ENCODE measurements at places on chromosomes 4 and X.

DNA sequence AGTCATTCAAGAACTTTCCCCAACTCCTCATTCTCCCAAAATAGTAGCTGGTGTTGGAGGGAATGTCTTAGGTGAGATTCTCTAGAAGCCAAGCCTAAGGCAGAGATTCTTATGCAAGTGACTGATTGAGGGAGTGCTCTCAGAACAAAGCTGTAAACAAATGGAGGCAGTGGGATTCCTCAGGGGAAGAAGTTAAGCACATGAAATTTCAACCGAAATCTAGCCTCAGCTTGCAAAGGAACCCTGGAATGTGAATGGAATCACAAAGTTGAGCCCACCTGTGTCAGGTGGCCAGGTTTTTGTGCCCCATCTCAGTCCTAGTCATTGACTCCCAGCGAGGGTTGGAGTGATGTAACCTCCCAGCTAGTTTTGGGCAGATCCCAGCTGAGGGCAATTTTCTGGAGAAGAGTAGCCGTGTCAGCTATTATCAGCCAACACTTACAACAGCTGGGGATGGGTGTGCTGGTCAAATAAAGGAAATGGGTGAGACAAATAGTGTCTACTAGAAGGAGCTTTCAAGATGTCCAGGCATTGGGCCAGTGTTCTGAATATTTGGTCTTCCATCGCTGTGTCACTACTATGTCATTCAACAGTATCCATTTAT, 29.7 kb upstream of the FGF2 start:
- no peak for DNase-seq

DNA sequence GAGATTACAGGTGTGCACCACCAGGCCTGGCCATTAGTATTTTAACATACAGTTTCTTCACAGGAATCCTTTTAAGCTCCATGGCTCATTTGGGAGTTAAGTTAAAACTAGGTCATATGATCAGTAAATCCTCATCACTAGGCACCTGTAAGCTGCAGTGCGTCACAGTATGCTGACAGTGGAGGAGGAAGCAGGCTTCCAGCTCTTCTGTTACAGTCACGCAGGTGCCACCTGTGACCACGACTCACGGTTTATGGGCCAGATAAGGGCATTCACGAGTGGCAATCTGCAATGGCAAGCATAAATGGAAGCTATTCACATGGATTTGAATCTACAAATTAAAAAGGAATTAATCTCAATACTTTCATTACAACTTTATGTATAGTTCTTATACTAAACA, 129.4 kb upstream of the BCOR start:
- DNase-seq = no peak

- DNase-seq = no peak
Measured at GRCh38 chrX:51899741-51900140, 6.3 kb downstream of the MAGED1 start.

- DNase-seq = no peak
Measured at GRCh38 chr4:9976293-9976692, 45.0 kb downstream of the SLC2A9 start.

DNA sequence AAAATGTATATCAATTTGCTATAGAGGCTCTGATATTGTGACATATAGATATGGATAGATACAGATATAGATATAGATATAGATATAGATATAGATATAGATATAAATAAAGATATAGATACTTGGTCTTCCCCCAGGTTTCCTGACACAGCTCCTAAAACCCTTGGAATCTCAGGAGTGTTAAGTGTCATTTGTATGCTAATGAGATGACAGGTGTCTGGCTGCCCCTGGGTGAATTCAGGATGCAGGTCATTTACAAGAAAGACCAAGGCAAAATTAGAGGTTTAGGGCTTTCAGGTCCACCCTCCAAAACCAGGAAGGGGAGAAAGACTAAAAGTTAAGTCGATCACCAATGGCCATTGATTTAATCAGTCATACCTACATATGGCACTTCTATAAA, 1034.8 kb downstream of the PDHA2 start:
- no peak for DNase-seq

GRCh38 chrX:19129694-19130093, 7.4 kb upstream of the ADGRG2 start:
- DNase-seq = no peak

- peak; percentile 66 for DNase-seq
Measured at GRCh38 chr4:83109480-83110222, 4.9 kb downstream of the PLAC8 start.

DNA sequence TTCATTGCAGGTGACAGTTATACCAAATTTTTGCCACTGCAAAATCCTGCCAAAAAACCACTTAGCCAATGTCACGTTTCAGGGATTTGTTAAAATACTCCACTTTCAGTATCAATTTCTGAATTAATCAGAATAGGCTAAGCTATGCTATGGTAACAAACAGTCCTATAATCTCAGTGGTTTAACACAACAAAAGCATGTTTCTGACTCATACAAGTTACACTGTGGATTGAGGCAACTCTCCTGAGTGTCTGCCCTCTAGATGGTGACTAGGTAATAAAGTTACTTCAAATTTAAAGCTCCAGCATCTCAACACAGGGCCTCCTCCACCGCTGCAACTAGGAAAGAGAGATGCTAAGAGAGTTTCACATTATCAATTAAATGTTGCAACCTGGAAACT, 23.0 kb upstream of the RADX start:
- DNase-seq = no peak

DNA sequence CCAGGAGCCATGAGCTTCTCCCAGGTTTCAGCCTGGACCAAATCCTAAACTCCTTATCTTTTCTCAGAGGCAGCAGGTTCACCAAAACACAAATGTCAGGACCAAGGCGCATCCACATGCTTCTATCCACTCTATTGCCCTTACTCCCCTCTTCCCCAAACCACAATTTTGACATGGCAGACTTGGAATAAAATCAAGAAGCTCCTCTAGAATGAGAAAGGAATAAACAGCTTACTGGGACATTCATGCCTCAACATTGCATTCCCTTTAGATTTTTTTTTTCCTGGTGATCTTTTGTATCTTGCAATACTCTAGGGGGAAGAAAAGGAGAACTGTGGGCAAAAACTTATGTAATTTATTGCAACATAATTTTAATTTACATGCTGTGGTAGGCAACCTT, 119.1 kb downstream of the TSPAN5 start:
- no peak for DNase-seq

GRCh38 chrX:46637938-46638337, 64.4 kb downstream of the CHST7 start:
- DNase-seq = no peak

DNA sequence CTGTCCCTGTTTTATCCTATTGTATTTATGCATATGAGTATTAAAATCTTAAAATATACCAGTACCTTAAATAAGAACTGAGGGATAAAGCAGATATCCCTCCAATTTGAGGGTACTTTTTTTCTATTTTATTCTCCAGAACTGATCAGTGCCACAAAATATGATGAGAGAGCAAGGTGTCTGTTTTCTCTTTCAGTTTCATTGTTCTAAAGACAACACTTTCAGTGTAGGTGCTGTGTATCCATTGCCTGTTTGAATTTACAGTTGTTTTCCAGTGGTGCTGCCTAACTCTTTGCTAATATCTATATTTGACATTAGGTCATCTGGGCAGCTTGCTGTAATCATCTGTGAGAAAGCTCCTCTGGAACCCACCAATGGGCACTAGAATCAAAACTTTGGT, 394.7 kb downstream of the IL1RAPL1 start:
- no peak for DNase-seq

- DNase-seq = no peak
Measured at GRCh38 chrX:4663085-4663484, 949.6 kb upstream of the PRKX start.

- DNase-seq = no peak
Measured at GRCh38 chrX:8684201-8684965, 47.6 kb downstream of the ANOS1 start.

DNA sequence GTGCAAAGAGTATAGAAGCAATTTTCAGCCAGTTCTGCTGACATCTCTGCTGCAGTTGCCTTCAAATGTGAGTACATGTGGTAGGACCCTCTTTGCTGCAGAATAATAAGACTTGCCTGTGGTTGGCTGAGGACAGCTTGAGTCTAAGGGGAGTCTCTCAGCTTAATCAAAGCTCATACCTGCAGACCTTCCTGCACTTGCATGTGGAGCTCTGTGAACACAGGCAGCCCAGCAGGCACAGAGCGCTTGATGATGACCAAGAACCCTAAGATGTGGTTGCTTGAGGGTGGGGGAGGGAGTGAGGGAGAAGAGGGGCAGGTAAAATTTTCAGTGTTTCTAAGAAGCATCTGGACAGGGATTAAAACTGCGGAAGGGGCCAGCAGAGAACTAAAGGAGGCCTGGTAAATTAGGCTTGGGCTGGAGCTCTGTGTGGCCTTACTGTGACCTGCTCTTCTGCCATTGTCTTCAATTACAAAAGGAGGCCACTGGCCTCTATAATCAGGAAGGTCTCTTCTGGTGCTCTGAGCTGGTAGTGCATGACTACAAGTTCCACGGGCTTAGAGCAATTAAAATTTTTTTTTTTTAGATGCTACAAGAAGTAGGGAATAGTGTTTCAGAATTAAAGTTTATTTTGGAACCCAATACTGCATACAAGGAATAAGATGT, 59.9 kb upstream of the CHRNA9 start:
- no peak for DNase-seq

DNA sequence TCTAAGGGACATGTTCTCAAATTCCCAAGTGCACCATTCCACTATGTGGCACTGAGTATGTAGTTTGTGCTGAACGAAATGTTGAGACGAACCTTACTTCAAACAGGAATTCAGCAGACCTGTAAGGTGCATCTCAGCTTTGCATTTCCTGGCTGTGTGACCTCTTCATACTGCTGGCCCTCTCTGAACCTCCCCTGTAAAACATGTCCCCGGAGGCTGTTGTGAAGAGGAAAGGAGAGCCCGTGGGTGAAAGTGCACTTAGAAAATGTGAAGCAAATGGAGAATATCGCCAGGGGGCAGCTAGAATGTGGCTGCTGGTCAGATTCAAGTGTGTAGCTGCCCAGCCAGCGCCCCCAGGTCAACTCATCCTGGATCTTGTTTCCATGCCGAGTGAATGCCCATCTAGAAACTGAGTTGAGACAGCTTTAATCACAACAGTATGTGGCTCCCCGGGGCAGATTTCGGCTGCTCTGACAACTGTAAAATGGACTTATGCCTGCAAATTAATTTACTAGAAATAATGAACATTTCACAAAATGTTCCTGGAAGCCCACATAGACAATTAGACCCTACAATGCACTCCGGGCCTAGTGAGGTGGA, 263.3 kb downstream of the EVC2 start:
- DNase-seq = peak; percentile 53

- DNase-seq = no peak
Measured at GRCh38 chr4:144894573-144894972, 203.4 kb downstream of the ANAPC10 start.

- DNase-seq = no peak
Measured at GRCh38 chr4:54882616-54883015, 224.9 kb downstream of the KIT start.

- no peak for DNase-seq
Measured at GRCh38 chr4:93828332-93828994, at the start of gene ATOH1. ATOH1 (plus strand) TSS chr4:93828753; CDS start chr4:93828927, 174 bp downstream.

DNA sequence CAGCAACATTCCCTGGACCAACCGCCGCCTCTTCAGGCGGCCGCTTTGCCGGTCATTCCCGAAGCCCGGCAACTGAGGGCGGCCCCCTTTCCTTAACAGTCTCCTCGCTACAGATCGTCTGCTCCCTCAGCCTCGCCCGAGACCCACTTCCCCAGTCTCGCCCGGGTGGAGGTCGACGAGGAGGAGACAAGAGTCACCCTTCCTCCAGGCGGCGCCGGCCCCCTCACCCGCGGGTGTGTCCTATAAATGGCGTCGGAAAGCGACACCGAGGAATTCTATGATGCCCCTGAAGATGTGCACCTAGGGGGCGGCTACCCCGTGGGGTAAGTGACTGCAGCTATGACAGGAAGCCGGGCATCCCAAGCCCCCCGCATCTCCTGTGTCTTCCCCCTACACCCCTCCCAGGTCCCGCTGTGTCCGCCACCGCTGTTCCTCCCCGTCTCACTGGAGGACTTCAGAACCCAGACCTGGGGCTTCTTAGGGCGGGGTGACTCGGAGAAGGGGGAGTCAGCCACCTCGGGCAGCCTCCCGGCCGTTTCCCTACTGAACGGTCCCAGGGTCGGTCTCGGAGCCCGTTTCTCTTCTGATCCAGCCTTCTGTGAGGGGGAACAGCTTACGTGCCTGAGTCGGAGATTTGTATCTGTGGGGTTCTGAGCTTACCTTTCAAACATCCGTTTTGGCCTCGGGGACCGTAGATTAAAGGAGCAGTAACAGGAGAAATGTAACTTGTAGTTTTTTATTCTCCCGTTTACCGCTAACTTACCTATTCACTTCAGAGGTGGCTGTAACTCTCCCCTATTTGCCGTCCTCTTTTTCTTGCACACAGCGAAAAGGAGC, 570 bp downstream of the WDR44 start:
- DNase-seq = peak; percentile 82

- DNase-seq = no peak
Measured at GRCh38 chrX:154084449-154085300, 12.8 kb downstream of the MECP2 start.

DNA sequence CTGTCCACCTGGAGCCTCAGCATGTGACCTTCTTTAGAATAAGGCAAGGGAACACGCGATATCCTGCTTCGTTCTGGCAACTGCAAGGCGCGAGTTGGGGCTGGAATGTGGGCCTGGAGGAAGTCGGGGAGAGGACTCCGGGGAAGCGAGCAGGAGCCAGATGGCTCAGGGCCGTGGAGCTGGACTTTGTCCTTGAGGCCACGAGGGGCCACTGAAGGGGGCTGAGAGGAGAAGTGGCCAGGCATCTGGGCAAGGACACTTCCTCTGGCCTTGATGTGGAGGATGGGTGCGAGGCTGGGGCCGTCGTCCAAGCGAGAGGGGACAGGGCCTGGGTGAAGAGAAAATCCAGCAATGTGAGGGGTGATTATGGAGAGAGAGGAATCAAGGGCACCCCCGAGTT, 12.2 kb upstream of the DUSP9 start:
- DNase-seq = no peak

DNA sequence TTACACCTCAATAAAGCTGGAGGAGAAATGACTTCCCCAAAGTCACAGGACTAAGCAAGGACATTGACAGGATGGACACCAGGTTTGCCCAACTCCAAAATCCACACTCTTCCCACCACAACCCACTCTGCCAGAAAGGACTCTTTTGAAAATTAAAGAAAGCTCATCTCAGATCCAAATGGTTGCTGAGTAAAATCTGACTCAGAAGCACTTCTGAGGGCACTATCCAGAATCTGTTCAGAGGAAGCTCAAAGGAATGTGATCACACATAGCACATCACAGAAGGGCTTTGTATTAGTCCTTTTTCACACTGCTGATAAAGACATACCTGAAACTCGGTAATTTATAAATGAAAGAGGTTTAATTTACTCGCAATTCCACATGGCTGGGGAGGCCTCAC, 155.5 kb downstream of the RAB28 start:
- DNase-seq = no peak

- no peak for DNase-seq
Measured at GRCh38 chr4:68342134-68342533, 7.8 kb downstream of the YTHDC1 start.

DNA sequence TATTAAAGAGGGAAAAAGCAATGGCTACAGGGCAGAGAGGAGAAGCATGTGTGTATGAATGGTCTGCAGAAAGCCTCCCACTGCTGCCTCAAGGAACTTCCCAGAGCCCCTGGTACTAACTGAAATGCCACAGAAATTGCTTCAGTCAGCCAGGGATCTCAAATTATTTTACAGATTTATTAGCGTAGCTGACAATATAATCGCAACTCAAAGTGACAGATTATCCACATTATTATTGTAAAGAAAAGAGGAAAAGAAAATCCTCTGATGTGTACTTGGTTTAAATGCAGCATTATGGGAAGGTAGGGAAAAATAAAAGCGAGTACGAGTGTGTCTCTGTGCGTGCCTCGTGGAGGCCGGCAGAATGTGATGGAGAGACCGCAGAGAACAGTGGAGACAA, 202.7 kb downstream of the DCLK2 start:
- DNase-seq = no peak

All from suprapubic skin (tissue), 4 donors.